Neural progenitor cell (in vitro differentiated cells): ENCODE measurements at places on chromosomes 16 and 17.
A peak's percentile ranks its signal among the peaks of the same experiment; 100 is the strongest.

DNA sequence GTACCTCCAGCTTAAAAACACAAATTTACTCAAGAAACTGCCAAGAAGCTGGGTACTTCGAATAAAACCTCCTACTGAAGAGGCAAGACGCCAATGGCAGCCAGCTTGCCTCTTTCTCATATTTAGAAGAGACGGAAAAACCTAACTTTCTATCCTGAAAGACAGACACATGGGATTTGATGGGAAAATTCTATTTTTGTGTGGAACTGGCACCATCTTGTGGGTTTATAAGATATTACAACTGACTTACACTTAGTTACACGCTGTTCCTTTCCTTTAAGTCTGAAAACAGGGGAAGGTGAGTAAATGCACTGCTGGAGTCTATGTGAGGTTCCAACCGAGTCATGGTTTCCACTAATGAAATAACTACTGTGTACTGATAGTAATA is 10.3 kb downstream of the ZNF18 start:
- peak; percentile 56 for DNase-seq

GRCh38 chr17:7122381-7122780 is 7.8 kb upstream of the ASGR2 start:
- no peak for DNase-seq

DNA sequence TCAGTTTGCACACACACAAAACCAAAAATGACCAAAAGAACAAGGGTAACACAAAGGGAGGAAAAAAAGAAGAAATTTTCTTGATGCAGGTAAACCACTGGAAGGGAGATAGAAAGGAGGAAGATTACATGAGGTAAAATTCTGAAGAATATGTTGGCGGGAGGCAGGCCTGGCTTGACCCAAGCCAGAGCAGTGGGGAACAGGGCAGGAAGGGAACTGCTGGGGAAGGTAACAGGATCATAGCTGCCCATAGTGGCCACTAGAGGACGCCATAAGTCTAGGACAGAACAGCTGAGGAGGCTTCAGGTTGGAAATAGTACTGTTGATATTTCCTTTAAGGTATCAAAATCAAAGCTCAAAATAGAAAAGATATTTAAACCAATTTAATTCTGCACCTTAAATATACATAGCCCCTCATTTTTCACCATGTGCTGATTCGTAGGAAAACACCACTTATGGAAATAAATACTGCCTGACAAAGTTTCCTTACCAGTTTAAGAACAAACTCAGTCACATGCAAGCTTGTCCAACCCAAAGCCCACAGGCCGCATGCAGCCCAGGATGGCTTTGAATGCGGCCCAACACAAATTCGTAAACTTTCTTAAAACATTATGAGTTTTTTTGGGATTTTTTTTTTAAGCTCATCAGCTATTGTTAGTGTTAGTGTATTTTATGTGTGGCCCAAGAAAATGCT is 15.5 kb downstream of the VPS35 start:
- DNase-seq: peak; percentile 79

- peak; percentile 57 for DNase-seq
Measured at GRCh38 chr17:39209317-39210092, 9.4 kb downstream of the RPL19 start.

GRCh38 chr16:918741-919657 is 51.8 kb downstream of the LMF1 start:
- no peak for DNase-seq

- no peak for DNase-seq
Measured at GRCh38 chr17:20987511-20987910, 55.3 kb downstream of the USP22 start.
